ENCODE measurements at places on chromosomes 13 and 19. TPM values are rescaled to one million over a fixed set of nuclear protein-coding genes. Genes with fewer than 3 reads are reported as not detected.

NLRP11 gene
- total RNA-seq: 0.07 TPM

PBX4 gene
- total RNA-seq: 2.9 TPM

ZNF541 gene
- total RNA-seq: not detected

CASP14 gene
- not detected for total RNA-seq

ZNF649 gene
- 0.41 TPM for total RNA-seq

CDX2 gene
- total RNA-seq: 1.2 TPM

RFPL4AL1 gene
- total RNA-seq: 0.38 TPM

ACER1 gene
- total RNA-seq: not detected

PABPC3 gene
- total RNA-seq: 0.11 TPM

All from A549 treated with GW870086 at 1 μM for 4 hours (cell line).